Stimulated activated CD4-positive, alpha-beta T cell treated with anti-CD3 and anti-CD28 coated beads, TNF-alpha, amount 100 ng/mL, for 4 hours (primary cell): ENCODE measurements at places on chromosomes 1 and 21.

DNA sequence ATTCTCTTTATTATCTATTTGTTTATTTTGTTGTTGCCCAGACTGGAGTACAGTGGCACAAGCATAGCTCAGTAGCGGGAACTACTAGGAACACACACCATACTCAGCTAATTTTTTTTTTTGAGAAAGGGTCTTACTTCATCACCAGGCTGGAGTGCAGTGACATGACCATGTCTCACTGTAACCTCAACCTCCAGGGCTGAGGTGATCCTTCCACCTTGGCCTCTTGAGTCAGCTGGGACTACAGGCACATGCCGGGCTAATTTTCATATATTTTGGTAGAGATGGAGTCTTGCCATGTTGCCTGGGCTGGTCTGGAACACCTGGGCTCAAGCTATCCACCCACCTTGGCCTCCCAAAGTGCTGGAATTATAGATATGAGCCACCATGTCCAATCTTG is 5.3 kb upstream of the TXNIP start:
- no peak for DNase-seq

GRCh38 chr1:245645406-245645805 is 490.6 kb downstream of the KIF26B start:
- DNase-seq: no peak

DNA sequence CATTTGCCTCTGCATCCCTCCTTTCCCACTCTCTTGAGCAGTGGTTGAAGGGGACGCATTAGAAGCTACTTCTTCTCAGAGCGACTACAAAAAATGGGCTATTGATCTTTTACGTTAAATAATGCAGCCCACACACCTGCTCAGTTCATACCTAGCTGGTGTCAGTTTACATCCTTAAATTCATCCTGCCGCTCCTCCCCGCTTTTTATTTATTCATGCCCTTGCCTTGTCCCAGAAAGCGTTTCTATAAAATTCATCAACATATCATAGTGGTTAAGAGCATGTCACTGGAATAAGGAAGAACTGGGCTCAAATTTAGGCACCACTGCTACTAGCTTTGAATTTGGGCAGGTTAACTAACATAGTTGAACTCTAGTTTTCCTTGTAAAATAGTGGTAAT is 66.0 kb upstream of the TINAGL1 start:
- DNase-seq: no peak

- no peak for DNase-seq
Measured at GRCh38 chr1:109627692-109628399, 8.2 kb downstream of the AMPD2 start.
